ENCODE measurements at places on chromosomes 1 and 21.

- DNase-seq, result no peak
Measured at GRCh38 chr1:204630132-204630905, 55.2 kb downstream of the LRRN2 start.

- no peak for DNase-seq
Measured at GRCh38 chr1:203481196-203481595, 5.6 kb downstream of the PRELP start.

DNA sequence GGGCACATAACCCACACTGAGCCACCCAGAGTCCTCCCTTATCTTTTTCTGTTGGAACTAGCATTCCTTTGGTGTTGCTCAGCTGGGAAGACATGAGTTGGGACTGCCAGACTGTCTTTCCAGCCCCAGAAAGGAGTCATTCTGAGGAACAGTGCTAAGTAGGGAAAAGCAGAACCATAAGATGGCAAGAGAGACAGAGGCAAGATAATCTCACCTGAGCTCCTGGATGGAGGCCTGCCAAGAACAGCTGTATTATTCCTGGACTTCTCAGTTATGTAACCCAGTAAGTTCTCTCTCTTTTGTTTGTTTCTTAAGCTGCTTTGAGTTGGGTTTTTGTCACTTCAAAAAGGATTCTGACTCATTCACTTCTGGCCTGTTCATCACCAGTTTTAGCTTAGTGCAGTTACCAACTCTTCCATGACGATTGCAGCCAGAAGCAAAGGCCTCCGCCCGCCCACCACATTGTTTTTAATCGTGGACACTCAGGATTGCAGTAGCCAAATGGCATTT is 134.4 kb downstream of the OMA1 start:
- DNase-seq, result no peak

GRCh38 chr1:15188130-15188524 is 34.6 kb downstream of the TMEM51 start:
- no peak for DNase-seq

- DNase-seq, result no peak
Measured at GRCh38 chr1:201820413-201820812, 8.5 kb upstream of the IPO9 start.

DNA sequence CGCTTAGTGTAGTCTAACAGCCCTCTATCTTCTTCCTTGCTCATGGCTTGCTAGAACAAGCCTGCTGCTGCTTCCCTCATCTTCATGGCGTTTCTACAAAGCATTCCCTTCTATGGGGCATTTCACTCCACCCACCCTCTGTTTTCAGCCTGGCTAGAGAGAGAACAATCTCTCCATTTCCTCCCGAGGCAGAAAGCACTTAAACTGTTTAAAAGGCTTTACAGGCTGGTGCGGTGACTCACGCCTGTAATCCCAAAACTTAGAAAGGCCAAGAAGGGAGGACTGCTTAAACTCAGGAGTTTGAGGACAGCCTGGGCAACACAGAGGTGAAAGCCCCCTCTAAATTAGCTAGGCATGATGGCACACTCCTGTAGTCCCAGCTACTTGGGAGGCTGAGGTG is 17.8 kb downstream of the ORC1 start:
- DNase-seq, result no peak

DNA sequence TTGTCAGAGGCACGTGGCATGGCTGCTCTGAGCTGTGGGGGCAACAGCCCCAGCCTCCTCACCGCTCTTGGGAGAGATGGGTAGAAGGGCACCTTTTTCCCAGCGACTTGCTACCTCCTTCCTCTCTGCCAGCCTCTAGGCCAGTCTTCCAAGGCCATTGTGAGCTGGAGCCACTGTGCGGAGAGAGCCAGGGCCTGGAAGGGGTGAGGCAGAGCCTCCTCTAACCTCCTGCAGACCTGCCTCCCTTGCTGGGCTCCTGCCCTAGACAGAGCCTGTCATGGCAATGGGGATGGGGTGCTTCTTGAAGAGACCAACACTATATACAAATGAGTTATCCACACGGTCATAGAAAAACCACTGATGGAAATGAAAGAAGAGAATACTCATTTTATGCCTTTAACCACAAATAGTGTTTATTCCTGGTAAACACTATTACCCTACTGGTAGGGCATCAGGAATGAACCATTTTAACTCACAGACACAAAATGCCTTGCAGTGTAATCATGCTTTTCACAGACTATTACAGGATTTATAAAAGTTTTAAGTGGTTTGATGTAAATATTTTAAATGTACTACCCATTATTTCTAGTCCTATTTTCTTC is 5.0 kb upstream of the IGFN1 start:
- no peak for DNase-seq

- no peak for DNase-seq
Measured at GRCh38 chr1:175138579-175138978, 54.0 kb downstream of the KIAA0040 start.

- DNase-seq, result no peak
Measured at GRCh38 chr1:31761883-31762282, 2.3 kb downstream of the ADGRB2 start.

- no peak for DNase-seq
Measured at GRCh38 chr1:232996143-232996542, 45.7 kb downstream of the NTPCR start.

DNA sequence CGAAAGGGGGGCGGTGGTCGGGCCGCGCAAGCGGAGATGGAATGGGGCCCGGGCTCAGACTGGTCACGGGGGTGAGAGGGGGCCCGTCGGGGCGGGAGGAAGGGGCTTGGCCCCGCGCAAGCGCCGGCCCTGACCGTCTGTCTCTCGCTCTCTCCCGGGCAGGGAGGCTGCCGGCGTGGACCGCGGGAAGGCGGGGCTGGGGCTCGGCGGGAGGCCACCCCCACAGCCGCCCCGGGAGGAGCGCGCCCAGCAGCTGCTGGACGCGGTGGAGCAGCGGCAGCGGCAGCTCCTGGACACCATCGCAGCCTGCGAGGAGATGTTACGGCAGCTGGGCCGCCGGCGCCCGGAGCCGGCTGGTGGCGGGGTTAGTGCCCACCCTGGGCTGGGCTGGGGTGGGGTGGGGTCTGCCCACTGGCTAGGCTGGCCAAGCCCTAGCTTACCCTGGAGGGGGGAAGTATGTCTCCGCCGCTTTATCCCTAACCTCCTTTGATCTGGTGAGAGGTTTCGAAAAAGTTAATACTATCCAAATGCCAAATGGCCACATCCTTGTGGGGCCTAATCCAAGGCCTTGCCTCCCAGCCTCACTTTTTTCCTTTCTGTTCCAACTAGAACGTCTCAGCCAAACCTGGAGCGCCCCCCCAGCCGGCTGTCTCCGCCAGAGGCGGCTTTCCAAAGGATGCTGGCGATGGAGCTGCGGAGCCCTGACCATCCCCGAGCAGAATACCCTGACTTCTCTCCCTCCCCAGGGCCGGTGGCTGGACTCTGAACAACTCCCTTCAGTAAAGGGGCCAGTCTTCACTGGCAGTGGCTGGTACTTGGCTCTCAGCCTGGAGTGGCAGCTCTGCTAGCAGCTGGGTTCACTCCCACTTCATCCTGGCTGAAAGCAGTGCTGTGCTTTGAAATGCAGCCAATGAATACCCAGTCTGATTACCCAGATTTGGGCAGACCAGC is 636 bp upstream of the YRDC start:
- no peak for DNase-seq

GRCh38 chr1:218611916-218612585 is 266.9 kb downstream of the TGFB2 start:
- no peak for DNase-seq

GRCh38 chr1:57088653-57089052 is 122.8 kb upstream of the C8B start:
- no peak for DNase-seq

DNA sequence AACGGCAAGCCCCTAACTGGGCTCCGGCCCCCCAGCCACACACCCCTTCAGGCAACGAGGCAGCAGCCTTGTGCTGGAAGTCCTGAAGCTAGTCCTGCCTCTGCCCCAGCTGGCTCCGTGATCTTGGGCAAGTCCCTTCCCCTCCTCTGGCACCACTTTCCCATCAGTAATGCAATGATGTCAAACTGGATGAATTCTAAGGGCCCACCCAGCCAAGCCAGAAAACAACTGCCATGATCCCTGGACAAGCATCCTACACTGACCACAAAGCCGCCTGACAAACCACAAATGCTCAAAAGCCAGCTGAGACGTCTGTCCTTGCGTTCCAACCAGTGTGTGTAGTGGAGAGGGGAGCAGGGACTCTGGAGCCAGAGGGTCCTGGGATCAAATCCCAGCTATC is 26.8 kb downstream of the IFFO2 start:
- no peak for DNase-seq

DNA sequence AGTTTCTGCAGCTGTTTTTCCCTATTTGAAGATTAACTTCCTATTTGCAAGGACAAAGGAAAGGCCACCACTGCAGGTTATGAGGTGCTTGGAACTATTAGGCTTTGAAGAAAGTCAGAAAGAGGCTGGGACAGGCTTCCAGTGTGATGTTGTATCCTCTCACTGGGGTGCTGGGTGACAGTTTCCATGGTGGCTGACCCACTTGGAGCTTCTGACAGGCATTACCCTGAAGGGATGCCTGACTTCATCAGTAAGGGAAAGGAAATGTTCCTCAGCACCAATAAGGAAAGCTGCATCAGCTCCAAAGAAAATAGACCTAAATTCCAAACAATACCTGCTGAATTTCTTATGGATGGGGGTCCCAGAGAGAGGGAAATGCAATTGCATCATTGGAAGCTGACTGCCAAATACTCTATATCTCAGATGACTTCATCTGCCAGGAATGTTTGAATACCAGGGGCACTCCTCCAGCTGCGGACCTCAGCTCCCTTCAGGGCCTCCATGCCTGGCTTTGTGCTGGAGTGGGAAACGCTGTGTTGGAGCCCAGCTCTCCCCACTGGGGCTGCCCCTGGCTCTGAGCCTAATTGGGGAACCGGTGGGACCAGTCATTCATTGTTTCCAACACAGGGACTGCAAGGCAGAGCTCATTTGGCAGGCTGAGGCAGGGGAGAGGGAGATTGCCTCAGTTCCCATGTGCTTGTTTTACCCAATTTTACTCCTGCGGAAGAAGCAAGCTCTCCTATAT is 76.6 kb downstream of the RGL1 start:
- DNase-seq, result no peak

DNA sequence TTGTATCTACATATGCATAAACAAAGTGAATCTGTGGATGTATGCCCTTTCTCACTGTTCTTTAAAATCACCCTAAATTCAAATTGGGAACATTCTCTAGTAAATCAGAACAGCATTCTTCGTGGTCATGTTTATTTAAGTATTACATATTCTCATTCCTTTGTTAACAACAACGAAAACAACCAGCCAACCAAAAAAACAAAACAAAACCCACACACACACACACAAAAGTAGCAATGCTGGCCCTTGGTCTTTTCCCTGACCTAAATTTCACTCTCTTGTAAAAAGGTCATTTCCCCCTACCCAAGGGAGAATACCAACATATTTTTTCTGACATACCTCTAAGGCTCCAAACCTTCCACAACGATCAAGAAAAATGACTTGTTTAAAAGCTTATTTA is 102.6 kb downstream of the NRIP1 start:
- DNase-seq, result no peak

GRCh38 chr1:175508320-175509110 is 234.9 kb downstream of the TNR start:
- no peak for DNase-seq

DNA sequence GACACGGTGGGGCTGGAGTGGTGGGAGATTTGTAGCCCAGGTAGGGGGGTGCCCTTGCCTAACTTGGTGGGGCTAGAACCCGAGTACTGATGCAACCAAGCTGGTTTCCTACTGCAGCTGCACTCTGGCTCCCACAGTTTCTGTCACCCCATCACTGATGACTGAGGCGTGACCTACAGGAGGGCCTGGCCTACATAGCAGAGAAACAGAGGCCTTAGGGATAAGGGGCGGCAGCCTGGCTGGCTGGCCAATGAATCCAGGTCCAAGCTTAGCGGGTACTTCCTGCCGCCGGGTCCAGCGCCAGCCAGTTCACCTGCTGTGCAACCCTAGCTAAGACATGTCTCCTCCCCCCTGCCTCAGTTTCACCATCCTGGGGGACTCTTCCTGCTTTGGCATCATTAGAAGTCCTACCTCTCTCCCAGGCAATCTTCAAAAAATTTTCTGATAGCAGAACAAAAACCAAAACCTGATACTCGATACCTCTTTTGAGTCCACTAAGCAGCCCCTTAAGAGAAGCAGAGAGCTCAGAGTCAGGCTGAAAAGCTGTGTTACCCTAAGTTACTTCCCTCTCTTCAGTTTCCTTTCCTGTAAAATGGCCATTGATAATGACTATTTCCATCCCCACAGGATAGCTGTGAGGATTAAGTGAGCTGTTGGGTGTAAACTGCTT is 27.3 kb upstream of the RNF19B start:
- DNase-seq, result no peak

- DNase-seq, result no peak
Measured at GRCh38 chr1:58778385-58779000, 5.4 kb downstream of the JUN start.

DNA sequence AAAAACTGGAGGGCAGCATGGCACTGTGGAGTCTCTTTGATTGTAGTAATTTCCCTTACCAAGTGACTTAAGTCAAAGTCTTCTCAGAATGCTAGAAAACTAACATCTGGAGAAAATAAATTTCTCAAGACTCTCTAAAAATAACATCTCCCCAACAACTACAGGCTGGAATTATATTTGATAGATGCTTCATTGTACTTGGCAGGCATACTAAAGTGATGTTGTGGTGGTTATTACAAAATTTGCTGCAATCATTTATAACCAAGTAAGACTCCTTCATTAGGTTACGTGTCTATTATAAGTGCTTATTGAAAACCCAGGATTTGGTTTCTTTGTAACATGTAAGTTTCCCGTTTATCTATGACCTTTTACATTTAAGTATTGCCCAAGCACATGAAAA is 132.9 kb upstream of the NRIP1 start:
- no peak for DNase-seq

DNA sequence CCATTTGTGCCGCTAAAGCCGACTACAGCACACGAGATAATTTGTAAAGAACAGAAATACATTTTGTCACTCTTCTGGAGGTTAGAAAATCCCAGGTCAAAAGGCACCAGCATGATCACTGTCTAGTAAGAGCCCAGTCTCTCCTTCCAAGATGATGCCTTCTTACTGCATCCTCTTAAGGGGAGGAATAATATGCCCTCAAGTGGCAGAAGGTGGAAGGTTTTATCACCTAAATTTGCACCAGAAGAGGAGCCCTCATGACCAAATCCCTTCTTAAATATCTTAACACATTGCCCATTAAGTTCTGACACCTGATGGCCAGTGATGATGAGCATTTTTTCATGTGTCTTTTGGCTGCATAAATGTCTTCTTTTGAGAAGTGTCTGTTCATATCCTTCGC is 326.7 kb upstream of the RGS18 start:
- no peak for DNase-seq

DNA sequence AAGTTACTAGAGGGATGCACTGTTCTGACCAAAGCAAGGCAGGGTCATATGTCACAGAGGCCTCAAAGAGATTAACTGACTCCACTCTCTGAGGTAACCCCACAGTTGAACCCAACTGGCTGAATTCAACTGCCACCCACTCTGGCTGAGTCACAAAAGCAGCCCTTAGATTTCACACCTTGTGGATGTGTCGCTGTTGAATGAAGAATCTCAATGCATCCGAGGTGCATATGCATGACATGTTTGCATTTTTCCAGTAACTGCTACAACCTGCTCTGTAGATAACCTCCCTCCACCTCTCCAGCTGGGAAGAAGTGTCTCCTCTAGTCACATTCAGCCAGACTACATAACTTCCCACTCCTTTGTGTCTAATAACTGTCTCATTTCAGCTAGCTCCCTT is 27.9 kb upstream of the KIF21B start:
- DNase-seq, result no peak

All from stimulated activated CD4-positive, alpha-beta T cell treated with anti-CD3 and anti-CD28 coated beads, Interleukin-15, amount 100 ng/mL, for 1 hour (primary cell).